ENCODE measurements at places on chromosomes 7 and 10.

DNA sequence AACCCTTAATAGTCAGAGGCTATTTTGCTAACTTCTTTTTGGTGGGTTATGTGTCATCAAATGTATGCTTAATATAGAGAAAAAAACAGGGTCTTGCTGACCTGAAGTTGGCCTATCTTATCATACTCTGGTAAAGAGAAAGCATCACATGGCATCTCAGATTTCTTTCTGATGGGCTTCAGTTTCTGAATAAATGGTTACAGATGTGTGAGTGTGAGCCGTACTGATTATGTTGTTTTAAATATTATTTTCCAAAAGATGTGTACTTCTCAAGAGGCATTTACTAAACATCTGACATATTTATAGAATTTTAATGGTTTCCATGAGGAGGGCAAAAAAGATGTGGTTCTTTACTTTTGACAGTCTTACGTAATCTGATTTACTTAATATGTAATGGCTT, 28.4 kb downstream of the BBS9 start:
- no peak for DNase-seq

DNA sequence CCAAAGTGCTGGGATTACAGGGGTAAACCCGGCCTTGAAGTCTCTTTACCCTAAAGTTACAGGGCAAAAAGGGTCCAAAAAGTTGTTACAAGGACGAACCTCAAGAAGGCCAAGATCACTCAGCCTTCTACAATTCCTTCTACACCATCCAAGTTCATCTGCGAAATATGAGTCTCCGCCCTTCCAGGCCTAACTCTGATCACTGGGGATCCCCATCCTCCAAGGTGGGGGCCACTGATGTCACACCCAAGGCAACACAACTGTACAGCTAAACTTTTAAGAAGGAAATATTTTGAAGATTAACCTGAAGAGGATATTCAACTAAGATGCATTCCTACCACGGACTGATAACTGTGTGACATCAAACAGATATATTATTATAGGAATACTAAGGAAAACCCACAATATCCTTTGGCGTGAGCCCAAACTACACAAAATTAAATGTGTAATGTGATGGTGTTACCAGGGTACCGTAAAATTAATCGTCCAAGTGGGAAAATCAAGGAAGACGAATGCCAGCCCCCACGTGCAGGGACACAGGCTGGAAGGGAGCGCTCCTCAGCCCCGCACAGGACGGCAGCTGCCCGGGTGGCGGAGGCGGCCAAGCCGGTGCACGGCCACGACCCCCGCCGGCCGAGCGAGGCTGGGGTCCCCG, 1.0 kb downstream of the PAXIP1 start:
- DNase-seq, result peak; percentile 10

GRCh38 chr10:112790030-112790429, 160.0 kb upstream of the TCF7L2 start:
- no peak for DNase-seq

- no peak for DNase-seq
Observed at GRCh38 chr10:126439942-126440341, 51.7 kb upstream of the ADAM12 start.

DNA sequence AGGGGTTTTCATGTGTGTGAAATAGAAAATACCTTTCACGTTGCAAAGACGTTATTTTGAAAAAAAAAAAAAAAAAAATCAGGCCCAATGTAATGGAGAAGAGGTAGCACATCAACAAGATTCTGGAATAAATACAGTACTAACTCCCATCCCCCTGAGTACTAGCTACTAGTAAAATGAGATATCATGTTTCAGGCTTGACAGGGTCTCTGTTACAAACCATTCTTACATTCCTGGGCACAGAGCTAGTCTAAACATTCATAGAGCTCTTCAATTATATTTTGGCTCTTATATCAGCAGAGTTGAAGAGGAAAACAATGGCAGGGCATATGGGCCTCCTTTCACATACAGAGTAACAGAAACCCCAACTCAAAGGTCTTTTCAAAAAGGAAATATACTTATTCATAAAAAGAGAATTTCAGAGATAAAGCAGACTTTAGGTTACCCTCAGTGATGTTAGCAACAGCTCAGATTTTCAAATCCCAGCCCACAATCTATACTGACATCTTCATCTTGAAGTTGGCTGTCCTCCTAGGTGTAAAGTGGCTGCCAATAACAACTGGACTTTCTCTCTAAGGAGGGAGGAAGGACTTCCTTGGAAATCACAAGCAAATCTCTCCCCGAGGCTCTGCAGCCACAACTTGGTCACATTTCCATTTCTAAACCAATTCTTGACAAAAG, 18.6 kb downstream of the C7orf33 start:
- no peak for DNase-seq

GRCh38 chr10:22716943-22717342, 2.6 kb upstream of the PIP4K2A start:
- DNase-seq, result no peak

DNA sequence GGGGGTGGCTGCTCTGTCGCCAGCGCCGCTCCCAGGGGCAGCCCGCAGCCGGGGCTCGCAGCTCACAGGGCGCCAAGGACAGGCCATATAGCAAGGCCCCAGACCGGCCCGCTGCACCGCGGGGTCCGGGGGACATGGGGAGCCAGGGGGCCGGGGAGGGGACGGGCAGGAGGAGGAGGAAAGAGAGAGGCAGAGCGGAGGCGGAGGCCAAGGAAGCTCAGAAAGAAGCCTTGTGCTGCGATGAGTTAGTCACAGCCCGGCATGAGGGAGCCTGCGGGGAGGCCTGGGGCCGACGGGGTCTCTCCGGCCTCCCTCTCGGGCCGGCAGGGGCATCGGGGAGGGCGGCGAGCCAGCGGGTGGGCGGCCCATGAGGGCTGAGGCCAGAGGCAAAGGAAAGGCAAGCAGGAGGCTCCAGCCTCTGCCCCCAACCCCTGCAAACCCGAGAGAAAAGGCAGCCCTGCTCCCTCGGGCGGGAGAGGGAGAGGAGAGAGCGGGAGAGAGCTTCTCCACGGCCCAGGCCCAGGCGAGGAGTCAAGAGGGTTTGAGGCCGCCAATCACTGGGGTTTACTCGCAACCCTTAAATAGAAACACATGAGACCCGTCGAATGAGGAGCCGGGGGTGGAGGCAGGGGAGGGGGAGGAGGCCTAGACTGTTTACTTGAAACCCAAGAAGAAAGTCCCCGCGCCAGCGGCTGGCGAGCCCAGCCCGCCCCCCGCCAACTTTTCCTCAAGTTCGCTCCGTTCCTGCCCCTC, 167.9 kb downstream of the NEURL1 start:
- peak; percentile 38 for DNase-seq

- DNase-seq, result no peak
Observed at GRCh38 chr10:26485150-26485941, 47.2 kb downstream of the APBB1IP start.

DNA sequence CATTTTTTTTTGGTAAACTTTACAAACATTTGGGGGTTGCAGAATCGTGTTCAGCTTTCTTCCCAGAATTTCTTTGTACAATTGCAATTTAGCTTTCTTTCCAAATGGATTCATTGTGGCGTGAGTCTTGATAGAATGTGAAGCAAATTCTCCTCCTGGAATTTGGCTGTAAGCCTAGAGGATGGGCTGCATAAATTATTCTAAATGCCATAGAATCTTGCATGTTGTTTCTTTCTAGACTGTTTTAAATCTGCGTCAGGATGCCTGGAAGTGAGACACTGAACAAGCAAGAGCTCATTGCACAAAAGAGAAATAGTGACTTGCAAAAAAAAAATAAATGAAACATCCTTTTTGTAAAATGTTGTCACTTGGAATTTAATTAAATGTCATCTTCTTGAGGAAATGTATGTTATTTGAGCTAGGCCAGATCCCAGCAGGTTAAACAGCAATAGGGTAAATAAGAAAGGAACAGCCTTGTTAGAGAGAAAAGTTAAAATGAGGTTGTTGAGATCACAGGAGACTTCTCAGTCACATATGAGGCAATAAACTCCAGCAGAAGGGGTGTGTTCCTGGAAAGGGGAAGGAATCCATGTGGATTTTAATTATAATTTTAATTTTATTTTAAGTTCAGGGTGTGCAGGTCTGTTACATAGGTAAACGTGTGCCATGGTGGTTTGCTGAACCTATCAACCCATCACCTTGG, 483.0 kb downstream of the PLXDC2 start:
- DNase-seq, result no peak

DNA sequence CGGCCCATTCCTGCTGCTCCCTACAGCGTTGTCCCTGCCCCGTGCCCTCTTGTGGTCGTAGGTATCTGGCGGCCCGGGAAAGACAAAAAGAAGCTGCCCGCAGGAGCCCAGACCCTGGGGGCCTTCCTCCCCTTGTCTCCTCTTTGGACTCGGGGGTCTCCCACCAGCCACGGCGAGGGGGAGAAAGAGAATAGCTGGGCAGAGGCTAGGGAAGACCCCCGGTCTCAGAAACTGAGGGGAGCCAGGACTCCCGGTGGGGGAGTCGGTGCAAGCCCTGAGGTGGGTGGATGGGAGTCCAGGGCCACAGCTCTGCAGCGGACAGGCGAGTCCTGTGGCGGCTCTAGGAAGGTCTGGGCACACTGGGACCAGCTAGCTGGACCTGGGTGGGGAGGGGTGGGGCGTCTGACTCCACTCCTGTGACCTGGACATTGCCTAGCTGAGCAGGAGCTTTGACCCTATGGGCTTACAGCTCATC, 1.3 kb upstream of the SH2D4B start:
- DNase-seq, result no peak

GRCh38 chr7:155206318-155207020, 91.2 kb upstream of the INSIG1 start:
- DNase-seq, result peak; percentile 74

DNA sequence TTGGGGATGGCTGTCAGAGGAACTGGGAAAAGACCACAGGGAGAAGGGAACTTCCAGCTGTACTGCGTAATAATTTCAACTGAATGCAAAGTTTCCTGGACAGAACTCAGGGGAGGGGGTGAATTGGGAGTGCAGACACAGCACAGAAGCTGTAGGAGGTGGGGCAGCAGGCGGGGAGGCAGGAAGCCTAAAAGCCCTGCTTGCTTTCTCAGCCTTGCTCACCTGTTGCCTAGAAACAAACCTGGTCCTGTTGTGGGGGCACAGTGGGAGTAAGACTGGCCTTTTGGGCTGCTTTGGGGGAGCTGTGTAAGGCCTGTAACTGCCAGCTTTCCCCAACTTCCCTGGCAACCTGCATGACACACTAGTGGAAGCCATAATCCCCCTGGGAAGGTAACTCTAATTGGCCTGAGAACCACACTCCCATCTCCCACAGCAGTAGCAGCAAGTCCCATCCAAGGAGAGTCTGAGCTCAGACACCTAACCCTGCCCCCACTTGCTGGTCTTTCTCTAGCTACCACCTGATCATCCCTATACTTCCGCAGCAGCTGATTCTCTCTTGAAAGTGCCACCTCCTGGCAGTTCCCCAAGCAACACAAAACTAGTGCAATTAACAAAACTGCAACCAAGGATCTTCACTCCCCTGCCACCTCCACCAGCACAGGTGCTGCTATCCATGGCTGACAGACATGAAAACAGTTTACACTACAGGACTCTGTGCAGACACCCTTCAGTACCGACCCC, 1239.3 kb downstream of the SORCS1 start:
- DNase-seq, result no peak

GRCh38 chr7:99786726-99787335, 2.8 kb upstream of the CYP3A4 start:
- DNase-seq, result no peak

- DNase-seq, result no peak
Observed at GRCh38 chr7:159010937-159011721, 133.5 kb downstream of the VIPR2 start.

GRCh38 chr7:137850571-137850970, 3.8 kb upstream of the DGKI start:
- no peak for DNase-seq

DNA sequence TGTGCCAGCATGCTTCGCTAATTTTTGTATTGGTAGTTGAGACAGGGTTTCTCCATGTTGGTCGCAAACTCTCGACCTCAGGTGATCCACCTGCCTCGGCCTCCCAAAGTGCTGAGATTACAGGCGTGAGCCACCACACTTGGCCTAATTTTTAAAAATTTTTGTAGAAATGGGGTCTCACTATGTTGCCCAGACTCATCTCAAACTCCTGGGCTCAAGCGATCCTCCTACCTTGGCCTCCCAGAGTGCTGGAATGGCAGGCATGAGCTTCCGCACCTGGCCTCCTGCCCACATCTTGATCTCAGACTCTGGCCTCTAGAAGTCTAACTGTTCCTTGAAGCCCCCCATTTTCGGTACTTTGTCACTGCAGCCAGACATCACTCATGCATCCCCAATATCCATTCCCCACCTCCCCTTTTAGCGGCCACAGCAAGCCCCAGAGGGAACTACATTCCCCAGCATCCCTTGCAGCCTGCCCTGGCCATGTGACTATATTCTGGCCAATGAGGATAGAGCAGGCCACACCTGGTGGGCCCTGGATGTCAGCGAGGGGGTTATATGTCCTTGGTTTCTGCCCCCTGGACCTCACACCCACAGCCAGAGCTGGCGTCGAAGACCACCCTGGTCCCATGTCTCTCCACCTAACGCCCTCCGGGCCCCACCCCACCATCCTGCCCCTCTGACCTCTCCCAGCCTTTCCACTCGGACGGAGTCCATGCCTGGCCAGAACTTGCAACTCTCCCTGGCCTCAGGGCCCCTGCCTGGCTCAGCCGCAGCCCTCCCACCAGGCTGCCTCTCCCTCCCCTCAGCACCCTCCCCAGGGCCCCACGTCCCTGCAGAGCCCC, 33.8 kb downstream of the MICALL2 start:
- DNase-seq, result peak; percentile 56

GRCh38 chr7:50539725-50540124, 25.5 kb downstream of the DDC start:
- DNase-seq, result no peak

GRCh38 chr7:137895301-137896221, 48.8 kb upstream of the DGKI start:
- no peak for DNase-seq

DNA sequence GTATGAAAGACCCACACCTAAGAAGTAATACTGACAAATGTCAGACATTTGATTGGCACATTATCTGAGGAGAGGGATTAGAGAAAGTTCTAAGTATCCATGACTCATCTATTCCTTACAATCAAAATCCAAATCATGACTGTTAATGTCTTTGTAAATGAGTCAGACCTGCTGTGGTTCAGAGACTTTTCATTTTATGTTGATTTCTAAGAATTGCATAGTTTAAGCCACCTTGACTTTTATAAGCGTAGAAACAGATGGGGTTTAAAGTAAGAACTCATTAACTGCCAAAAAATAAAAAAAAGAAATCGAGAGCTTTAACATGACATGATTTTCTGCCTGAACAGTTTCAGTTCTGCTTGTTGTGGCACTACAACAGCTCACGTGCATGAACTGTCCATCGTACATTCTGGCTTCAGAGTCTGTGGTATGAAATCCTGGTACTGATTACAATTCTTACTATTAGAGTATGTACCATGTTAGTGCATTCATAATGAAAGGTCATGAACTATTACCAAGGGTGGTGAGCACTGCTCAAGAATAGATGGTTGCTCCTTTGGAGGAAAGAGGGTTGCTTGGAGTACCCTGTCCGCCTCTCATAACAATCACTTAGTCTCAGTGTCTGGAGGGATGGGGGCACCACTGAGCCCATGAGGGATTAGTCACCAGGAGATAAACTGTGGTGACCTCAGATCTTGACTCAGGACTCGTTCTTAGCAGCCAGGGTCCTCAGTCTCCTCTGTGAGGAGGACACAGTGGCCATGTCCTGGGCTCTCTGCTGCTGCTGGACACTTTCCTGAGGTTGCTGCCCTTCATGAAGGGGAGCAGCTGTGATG, 42.2 kb downstream of the ACSM6 start:
- no peak for DNase-seq

- DNase-seq, result no peak
Observed at GRCh38 chr10:78929541-78929940, 139.2 kb upstream of the ZMIZ1 start.

GRCh38 chr10:119706521-119707278, 19.1 kb upstream of the INPP5F start:
- DNase-seq, result no peak
